ENCODE measurements at places on chromosomes 6 and 20.

GRCh38 chr20:57198132-57199072 is 68.0 kb downstream of the BMP7 start:
- no peak for DNase-seq

- no peak for DNase-seq
Observed at GRCh38 chr6:143844006-143844405, 868 bp downstream of the LTV1 start.

DNA sequence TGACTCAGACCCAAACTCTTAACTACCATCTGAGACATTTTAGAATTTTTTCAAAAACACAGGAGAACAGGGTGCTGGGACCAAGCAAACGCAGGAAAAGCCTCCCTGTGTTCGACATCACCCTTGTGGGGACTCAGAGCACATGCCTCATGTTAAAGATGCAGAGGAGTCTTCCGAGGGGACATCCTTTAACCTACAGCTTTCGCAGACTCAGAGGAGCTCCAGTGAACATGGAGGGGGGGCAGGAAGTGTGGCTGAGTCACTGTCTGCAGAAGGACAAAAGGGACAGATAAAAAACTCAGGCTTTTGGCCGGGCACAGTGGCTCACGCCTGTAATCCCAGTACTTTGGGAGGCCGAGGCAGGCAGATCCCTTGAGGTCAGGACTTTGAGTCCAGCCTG is 15.1 kb downstream of the BMP7 start:
- DNase-seq = no peak

DNA sequence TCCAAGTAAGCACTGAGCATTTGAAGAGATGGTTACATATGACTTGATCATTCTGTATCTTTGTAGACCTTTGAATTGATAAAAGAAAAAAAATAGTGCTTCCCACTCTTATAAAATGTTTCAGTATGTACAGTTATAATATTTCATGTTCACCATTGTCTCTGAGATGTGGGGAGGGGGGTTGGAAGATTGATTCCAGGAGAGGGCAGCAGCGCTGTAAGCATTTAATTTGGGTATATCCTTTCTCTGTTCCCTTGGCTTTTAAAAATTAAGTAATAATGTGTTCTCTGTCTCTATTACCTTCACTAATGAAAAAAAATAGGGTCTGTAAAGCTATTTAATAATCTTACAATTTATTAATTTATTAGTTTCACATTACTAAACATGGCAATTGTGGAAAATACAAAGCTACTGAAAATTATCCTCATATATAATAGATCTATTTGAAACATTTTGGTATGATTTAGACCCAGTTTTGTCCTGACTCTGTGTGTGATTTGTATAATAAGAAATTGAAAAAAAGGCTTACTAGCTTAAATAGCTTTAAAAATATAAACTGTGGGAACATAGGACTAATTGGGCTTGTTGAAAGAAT is 341.2 kb downstream of the CDKAL1 start:
- no peak for DNase-seq

DNA sequence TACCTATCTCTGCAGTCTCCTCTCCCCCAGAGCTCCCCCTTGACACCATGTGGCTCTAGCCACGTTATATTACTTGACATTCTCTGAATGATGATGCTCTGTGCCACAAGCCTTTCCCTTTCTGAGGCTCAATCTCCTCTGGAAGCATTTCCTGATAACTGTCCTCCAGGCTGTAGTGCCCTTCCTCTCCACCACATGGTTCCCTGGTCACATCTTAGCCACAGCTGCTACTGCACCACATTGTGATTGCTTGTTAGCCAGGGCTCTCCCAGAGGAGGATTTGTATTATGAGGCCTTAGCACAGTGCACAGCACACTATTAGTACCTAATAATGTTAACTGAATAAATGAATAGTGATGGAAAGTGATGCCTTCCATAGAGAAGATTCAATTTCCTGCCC is 63.9 kb upstream of the RCAN2 start:
- no peak for DNase-seq

All from stimulated activated effector memory CD8-positive, alpha-beta T cell treated with anti-CD3 and anti-CD28 coated beads, Interleukin-12 subunit alpha, Interleukin-12 subunit beta, amount 100 ng/mL, for 72 hours (primary cell).